Cortex of kidney (tissue), 1 donor: ENCODE measurements at places on chromosomes 4 and X.

GRCh38 chrX:2176733-2177132 is 324.0 kb downstream of the DHRSX start:
- DNase-seq: no peak

- DNase-seq: no peak
These were observed 2700.3 kb downstream of the ARAP2 start for GRCh38 chr4:33543941-33544450.

DNA sequence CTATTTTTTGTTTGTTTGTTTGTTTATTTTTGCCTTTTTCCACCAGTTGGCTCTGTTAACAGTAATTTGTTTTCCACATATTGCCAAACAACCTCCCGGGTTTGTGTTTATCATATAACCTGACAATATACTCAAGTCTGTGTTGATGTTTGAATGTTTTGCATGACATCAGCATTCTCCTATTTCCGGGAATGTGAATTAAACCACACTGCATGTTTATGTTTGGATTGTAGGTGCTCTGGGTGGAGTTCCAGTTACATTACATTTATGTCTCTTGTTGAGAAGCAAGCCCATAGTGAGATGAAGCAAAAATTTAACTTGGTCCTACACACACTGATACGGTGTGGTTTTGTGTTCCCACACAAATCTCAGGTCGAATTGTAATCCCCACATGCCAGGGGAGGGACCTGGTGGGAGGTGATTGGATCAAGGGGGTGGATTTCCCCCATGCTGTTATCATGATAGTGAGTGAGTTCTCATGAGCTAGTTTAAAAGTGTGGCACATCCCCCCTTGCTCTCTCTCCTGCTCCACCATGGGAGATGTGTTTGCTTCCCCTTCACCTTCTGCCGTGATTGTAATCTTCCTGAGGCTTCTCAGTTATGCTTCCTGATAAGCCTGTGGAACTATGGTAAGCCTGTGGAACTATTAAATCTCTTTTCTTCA is 54.4 kb upstream of the CLNK start:
- DNase-seq: no peak

DNA sequence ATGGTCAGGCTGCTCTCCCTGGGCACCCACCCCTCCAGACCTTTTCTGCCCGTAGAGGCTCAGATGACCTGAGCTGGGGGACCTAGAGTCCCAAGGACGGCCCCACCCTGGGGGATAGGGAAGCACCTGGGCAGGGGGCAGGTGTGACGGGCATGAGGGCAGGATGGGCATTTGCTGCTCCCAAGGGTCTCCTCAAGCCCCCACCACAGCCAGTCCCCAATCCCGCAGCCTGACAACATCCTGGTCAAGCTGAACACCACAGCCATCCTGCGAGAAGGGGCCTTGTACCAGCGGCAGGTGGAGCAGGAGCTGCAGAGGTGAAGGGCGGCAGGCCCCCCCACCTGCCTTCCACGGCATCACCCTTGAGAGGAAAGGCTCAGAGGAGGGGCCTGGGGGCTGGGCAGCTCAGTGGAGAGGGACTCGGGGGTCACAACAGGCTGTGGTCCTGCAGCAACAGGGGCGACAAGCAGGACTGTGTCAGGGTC is 17.8 kb upstream of the RNF4 start:
- DNase-seq: no peak
